ENCODE measurements at places on chromosomes 7 and 10. TPM values are rescaled to one million over a fixed set of nuclear protein-coding genes. Genes with fewer than 3 reads are reported as not detected.
A peak's percentile ranks its signal among the peaks of the same experiment; 100 is the strongest.

Gene NEBL
- total RNA-seq = not detected

Gene SPDYE2B
- not detected for total RNA-seq

DNA sequence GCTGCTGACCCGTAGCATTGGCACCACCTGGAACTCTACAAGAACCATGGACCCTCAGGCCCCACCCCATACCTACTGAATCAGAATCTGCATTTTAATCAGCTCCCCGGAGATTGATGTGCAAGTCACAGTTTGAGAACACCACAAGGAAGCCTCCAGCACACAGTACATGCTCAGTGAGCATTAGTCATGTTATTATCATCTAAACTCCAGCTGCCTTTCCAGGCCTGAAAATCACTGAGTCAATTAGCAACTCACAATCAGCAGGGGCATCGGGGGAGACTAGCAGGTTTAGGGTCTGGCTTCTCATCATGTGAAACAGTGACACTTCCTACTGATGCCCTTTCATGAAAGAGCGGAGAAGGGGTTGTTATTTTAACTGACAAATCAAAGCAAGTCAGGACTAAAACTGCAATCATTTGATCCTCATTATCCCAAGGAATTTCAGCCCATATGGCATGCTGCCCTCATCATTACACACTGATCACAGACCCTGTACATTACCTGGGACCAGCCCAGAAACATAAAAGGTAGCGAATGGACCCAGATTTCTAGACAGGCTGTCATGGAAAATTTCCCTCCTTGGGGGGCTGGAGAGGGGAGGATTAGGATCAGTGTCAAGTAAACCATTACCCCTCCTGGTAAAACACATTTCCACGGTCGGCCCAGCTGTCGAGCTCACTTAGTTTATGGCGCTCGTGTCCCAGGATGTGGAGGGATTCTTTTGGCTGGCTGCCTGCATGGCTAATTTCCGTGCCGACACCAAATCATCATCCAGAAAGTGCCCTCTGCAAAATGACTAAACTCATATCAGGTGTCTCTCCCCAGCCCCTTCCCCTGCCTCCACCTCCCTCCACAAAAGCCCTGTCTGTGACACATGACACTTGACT lies 122.8 kb downstream of the PRLHR start:
- H3K27ac ChIP-seq = no peak overlapping the region
- no peaks in the 10 kb centered on the region for H3K4me1 ChIP-seq
- H3K27me3 ChIP-seq = peaks cover 25% of the 10 kb centered on the region

DNA sequence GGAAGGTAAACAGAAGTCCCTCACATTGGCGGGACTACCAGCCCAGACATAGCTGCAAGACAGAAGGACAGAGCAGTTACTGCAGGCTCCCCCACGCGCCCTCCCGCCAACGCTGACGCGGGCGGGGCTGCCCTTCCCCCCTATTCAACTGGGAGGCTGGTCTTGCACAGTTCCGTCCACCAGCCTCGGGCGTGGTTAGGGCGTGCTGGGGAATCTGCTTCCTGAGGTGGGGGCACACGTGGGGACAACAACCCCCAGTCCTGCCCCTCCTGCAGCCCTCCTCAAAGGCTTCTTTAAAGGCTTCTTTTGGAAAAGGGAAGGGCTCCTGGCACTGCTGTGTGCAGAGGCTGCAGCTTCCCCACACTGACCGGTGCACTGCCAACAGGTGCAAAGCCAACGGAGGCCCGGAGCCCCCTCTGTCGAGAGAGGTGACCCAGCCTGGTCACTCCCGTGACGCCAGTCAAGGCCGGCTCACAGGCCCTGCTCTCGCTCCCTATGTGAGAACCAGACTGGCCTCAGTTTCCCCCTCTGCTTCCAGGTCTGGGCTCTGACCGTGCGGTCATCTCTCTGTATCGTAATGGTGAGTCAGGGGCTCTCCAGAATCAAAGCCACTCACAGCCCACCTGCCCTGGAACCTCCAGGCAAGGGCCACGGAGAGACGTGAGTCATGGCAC lies 126.0 kb downstream of the EBF3 start:
- no peak overlapping the region for H3K27ac ChIP-seq
- no peaks in the 10 kb centered on the region for H3K36me3 ChIP-seq
- no peaks in the 10 kb centered on the region for H3K27me3 ChIP-seq

- DNase-seq = no peak
- no peaks in the 10 kb centered on the region for H3K36me3 ChIP-seq
- no peak within 1 kb of the TSS for H3K27ac ChIP-seq
- H3K4me3 ChIP-seq = peak within 1 kb of the TSS; percentile 21
- H3K4me1 ChIP-seq = peaks cover 31% of the 10 kb centered on the region
Measured at GRCh38 chr7:151248346-151249033, at the start of gene SMARCD3. TSS of gene SMARCD3 (minus strand) at chr7:151248694. CDS start at chr7:151248562, 132 bp downstream.
